ENCODE measurements at places on chromosomes 2 and 18.

GRCh38 chr18:8124232-8125146 is 484.7 kb upstream of the RAB12 start:
- no peak for DNase-seq

DNA sequence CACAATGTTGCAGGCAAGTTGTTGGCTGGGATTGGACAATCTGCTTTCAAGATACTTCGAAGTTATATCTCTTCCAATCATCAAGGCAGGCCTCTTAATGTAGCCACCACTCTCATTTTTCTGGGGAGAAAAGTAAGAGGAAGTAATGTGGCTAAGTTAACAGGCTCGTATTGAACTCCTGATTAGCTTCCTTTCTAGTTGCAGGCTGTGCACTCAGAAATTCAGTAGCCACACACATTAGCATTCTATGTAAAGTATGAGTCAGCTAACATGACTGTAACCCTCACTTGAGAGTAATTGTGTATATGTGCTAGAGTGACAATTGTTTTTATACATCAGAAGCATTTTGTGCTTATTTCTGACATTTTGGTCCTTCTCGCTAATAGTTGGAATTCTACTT is 3.3 kb downstream of the TWSG1 start:
- DNase-seq, result no peak

- DNase-seq, result no peak
Measured at GRCh38 chr18:56333839-56334238, 304.6 kb downstream of the TXNL1 start.

- DNase-seq, result no peak
Measured at GRCh38 chr2:119204525-119204924, 19.1 kb upstream of the STEAP3 start.

DNA sequence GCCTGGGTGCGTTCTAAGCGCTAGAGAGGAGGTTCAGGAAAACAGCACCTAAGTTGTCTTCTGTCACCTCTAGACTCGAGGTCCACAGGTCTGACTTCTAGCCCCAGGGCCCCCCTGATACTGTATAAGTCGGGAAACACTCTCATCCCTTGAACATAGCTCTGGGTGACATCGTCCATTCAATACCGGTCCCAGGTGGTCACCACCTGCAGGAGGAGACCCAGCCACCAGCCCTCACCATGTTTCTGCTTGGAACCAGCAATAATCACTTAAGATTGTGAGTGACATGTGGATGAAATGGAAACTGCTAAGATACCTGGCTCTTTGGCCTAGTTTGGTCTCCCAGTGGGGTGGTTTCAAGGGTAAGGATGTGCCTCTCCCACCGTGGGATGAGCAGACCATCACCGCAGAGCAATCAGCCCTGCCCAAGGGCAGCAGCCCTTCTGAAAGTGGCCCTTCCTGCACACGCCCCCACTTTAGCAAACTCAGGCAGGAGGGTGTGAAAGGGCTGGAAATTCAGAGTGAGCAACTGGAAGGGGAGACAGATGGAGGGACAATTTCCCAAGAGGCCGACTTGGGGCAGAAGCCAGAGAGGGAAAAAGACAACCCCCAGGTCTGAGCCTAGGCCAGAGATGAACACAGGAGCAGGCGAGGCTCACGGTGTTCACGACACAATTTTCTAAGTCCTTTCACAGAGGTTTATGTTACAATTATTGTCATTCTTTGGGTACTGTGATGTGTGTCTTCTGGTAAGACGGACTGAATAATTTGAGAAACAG is 95.2 kb downstream of the ZNF516 start:
- DNase-seq, result no peak

GRCh38 chr2:10215393-10215935 is 87.2 kb upstream of the HPCAL1 start:
- no peak for DNase-seq

DNA sequence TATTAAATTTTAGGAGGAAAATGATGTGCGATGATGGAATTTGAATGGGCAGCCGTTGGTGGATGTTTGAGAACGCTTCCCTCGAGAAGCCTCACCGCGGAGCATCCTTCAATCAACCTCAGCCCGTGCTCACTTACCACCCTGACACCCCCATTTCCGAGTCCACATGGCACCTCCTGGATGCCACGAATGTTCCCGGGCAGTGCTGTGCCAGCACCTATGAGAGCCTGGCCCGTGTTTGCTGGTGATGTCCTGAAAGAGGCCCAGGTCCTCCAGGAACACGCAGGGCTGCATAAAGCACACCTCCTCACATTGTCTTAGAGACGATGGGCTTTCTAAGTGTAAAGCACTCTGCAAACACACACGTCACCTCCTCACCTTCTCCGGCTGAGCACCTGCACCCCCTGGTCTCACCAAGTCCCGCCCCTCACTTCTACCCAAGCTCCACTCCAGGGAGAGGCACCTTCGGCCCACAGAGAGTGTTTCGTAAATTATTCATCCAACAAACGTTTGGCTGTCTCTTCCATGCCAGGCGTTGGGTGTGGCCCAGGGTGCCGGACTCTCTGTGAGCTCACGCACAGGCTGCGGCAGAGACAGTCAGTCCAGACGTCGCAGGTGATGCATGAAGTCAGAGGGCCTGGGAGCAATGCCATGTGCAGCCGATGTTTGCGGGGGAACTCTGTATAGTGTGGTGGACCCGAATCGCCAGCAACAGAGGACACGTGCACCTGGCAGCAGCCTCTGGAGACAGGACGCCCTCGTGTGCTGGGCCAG is 150.0 kb downstream of the TPO start:
- no peak for DNase-seq

DNA sequence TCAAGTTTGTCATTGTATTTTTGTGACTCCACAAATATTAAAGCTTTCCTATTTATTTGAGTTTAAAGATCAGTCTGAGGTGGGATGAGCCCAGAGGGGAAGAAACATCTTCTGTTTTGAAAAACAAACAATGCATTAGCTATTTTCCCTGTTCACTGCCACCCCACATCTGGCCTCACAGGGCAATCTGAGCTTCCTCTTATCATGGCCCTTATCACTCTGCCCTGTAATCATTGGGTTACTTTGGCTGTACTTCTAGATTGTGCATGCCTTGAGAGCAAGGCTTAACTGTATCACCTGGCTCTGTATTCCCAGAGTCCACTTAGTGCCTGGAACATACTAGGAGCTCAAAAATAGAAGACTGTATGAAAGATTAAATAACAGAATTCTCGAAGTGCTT is 241.6 kb upstream of the NT5C1B start:
- DNase-seq, result no peak

DNA sequence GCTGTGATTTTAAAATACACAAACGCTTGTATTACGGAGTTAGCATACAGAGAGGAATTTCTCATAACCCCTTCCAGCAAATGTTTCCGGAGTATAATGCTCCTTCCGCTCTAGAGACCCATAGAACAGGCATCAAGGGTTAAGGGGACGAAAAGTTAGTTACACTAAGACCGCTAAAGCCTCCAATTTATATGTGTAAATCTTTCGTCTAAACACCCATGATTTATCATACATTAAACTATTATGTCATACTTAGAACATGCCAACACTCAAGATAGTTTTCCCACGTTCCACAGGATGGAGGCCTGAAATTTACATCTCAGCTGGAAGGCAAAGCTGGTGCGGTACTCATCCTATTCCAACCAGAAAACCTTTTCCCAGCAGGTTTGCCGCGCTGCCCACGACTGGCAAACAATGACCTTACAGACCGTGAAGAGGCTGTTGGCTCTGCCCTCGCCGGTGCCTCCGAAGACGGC is 650 bp downstream of the ORMDL1 start:
- DNase-seq, result no peak

GRCh38 chr2:221399183-221399582 is 172.9 kb downstream of the EPHA4 start:
- no peak for DNase-seq

GRCh38 chr2:145078923-145079322 is 559.0 kb upstream of the ZEB2 start:
- DNase-seq, result no peak

DNA sequence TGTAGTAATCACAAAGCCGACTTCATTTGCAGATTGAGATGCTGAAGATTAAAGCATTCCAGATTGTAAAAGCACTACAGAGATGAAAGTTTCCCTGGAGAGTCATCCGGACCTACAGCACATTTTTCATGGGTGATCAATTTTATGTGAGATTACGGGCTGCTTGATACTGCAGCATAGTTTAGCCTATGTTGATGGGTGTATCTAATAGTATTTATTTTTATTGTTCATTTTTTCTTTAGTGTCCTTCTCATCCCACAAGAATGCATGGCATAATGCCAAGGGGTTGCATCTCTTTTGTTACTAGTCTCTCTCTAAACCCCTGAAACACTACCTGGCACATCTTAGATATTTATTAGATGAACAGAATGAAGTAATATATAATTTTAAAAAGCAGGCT is 240.4 kb downstream of the MBD2 start:
- no peak for DNase-seq

DNA sequence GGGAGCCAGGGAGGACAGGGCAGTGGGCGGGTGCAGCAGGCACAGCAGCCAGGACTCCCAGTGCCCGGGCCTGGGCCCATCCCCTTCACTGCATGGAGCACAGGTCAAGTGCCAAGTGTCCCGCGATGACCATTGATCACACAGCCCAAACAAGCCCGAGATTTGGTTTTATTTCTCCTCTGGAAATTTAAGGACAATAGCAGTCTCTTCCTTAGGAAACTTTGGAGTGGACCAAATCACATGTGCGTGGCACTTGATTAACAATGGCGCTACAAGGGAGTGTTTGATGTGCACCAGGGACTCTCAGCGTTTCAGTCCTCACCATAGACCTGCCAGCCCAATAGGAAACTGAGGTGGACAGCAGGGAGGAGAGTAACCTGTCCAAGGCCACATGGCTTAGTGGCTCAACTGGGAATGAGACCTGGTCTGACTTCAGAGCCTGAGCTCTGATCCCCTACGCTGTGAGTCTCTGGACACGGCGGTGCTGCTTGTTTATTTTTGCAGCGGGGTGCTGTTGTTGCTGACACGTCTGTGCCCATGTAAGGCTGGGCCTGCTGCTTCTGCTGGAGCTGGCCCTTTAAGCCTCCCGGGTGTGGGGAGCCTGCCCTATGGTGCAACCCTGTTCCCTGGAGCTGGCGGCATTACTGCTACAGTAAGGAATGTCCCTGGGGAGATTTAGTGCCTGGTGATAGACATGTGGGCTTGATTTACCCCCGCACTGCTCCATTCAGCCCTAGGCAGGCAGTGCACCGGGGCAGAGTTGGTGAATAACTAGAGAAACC is 194.2 kb downstream of the INHBB start:
- DNase-seq, result no peak

DNA sequence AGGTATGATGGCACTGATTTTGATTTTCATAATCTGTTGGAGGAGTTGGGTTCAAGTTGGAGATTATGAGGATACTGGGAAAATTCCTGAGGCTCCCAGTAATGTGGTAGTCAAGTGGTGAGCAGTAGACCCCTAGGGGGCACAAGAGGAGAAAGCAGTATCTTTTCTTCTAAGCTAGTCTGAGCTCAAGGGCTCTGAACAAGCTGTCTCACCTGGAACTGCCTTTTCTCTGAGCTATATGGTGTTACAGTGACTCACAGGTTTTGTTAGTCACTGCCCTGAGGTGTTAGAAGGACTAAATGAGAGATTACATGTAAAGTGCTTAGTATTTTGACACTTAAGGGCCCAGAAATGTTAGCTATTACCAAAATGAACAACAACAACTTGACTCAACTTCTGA is 42.2 kb downstream of the CD302 start:
- DNase-seq, result no peak

GRCh38 chr2:47345590-47345924 is 57.4 kb upstream of the MSH2 start:
- no peak for DNase-seq
